GM19239 (cell line): ENCODE measurements at places on chromosomes 7 and 10.

DNA sequence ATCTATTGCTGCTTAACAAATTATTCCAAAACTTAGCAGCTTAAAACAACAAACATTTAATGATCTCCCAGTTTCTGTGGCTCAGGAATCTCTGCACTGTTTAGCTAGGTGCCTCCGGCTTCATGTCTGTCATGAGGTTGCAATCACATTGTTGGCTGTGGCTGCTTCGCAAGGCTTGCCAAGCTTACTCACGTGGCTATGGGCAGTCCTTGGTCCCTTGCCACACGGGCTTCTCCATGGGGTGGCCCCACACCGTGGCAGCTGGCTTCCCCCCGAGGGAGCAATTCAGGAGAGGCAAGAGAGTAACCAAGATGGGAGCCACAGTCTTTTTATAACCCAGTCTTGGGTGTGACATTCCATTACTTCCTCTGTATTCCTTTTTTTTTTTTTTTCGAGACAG lies 67.4 kb downstream of the NEURL1 start:
- no peak for DNase-seq

DNA sequence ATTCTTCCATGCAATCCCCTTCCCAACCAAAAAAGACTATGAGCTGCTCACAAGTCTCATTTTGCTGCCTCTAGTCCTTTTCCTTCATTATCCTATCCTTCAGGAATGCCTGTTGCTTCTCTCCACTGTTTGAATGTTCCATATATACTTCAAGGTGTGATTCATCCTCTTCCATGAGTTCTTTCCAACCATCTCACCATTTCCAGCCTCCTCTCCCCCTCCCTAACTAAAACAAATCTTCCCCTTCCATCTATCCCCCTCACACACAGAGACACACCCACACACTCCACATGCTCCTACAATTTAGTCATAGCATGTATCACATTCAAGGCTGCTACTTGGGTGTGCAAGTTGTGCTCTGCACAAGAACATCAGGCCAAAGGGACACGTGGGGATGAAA lies 254.3 kb downstream of the DYNC1I1 start:
- DNase-seq, result no peak

- no peak for DNase-seq
Observed at GRCh38 chr7:92602352-92603088, 12.3 kb upstream of the FAM133B start.

DNA sequence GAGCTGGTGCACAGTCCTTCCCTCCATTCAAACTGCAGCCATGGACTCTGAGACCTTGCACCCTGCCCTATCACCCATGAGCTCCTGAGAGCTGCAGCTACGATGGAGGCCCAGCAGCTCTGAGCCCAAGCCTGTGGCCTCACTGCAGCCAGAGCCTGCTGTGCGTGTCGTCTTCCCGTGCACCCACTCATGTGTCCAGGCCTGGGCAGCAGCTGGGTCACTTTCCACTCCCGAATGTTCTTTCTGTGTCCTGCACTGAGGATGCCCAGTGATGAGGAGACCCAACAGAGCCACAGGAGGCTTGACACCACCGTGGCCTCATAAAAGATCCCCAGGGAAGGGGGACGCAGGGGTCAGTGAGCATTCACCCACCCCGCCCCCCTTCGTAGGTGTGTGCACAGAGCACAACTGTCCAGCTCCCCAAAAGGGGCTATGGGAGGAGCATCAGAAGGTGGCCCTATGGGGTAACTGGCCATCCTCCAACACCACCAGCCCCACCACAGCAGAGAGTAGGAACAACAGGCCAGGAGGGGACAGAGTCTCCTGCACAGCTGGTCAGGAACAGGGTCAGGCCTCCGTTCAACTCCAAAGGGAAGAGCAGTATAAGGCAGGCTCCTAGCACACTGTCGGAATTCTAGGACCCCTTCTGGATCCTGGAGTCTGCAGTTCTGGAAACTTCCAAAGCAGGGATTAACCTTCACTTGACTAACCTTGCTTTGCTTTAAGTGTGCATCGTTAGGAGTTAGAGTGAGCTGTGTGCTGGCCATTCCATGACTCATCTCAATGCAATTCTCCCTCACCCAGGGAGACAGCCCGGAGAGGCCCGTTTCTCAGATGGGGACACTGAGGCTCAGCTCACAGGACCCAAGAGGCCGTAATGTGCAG lies 52.6 kb downstream of the RASGEF1A start:
- DNase-seq, result no peak

- no peak for DNase-seq
Observed at GRCh38 chr7:154202002-154202401, 149.8 kb downstream of the DPP6 start.

DNA sequence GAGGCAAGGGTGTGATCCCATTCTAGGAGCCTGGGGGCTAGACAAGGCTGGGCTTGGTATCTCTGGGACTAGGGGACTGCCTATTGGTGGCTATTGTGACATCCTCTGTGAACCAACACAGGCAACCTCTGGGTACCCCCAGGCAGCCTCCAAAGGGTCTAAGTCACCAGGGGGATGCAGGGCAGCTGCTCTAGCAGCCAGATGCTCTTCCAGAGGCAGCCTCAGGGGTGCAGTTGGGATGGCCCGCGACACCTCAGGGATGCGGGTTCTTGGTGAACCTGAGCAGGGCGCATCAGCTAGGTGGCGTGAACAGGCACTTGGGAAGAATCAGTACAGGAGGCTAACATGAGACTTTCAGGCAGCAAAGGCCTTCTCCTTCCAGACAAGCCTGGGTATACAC lies 1.6 kb upstream of the TMEM120A start:
- no peak for DNase-seq

GRCh38 chr10:97144297-97144696 lies 41.5 kb downstream of the SLIT1 start:
- no peak for DNase-seq

DNA sequence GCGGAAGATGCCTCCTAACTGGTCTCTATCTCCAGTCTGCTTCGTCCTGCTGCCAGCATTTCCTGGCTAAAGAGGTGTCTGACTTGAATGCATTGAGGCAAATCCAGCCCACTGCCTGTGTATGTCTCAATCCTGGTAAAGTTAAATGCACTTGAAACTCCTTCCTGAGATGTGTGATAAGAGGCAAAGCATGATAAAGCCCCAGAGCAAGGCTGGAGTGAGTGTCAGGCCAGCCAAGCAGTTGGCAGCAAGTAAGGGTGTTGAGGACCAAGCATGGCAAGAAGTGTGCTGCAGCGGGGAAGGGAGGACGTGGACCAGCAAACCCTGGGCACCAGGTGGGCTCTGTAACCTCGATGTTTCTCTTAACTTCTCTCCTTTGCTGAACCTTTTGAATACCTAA lies 29.1 kb downstream of the LRRC18 start:
- DNase-seq, result no peak

GRCh38 chr7:98797150-98797549 lies 72.7 kb downstream of the TMEM130 start:
- no peak for DNase-seq

- DNase-seq, result no peak
Observed at GRCh38 chr7:264541-265191, 25.3 kb upstream of the FOXL3 start.

DNA sequence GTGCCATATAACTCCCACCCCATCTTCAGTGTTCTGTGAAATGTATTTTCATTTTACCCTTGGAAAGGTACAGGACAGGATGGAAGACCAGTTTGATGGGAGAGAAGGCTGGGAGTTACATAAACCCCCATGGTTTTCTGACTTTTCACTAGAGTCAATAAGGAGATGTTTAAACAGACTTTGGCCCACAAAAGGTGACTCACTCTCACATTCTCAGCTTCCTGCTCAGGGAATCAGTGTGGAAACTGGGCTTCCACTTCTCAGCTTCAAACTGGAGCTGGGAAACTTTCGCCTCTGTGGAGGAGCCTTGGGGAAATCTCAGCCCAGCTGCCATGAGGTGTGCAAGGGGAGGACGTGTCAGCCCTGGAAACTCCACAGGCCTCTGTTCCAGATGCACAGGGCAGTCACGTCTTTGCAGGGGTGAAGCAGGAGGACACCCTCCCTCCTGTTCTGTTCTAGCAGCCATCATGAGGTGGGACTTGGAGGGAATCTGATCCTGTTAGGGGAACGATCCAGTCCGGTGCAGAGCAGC lies 560.5 kb upstream of the GALNT17 start:
- no peak for DNase-seq

DNA sequence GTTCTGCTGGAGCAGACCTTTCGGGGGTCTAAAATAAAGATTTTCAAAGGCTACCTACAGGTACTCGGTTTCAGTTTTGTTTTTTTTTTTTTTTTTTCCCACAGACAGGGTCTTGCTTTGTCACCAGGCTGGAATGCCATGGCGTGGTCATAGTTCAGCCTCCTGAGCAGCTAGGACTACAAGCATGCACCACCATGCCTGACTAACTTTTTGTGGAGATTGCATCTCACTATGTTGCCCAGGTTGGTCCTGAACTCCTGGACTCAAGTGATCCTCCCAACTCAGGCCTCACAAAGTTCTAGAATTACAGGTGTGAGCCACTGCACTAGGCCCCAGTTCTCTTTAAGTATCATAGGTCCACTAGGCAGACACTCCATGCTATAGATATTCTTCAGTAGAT lies 34.5 kb downstream of the BAMBI start:
- DNase-seq, result no peak

DNA sequence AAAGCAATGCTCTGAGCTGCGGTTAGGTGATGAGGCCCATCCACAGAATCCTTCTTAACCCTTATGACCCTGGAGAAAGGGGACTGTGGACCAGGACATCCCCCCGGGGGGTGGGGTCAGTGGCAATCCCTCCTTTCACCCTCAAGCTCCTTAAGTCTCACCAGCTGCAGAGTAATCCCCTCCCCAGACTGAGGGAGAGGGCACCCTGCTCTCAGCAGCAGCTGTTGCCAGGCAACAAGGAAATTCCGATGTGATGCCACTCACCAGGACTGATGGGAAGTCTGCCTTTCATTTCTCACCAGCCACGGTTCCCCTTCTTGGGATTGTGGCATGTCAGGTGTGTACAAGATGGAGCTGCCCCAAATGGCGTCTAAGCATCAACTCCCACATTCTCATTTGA lies 129.6 kb downstream of the DOCK1 start:
- DNase-seq, result no peak

DNA sequence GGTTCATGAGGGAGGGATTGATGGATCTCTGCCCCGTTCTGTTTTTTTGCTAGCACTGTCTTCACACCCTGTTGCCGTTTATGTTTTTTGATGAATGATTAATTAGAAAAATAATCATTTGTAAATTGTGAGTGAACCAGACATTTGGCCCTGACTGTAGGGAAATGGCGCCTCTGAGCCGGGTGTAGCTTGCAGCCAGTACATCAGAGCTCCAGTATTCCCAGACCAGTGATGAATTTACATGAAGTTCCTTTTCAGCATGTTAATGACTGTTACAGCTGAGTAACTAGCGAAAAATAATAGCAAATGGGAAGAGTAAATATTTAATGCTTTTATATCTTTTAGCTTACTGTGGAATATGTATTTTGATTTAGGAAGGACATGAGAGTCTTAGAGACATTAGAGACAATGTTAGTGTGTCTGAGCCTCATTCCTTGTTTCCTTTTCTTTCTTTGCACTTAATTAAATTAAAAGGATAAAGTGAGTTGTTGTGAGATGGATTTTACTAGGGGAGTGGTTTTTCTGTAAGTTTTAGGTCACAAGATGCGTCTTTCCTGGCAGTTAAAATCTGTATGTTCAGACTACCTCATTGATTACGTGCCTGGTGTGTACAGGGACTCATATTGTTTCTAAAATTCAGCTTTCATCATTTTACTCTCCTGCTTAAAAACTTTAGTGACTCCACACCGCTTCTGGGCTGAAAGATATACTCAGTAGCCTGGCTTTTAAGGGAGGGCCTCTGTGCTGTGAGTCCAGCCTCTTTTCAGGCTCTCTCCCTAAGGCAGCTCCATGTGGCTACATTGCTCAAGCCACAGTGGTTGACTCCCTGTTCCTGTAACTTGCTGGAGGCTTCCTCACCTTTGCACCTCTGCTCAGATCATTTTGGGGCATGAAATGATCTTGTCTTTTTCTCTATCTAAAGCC lies 86.4 kb downstream of the AUTS2 start:
- DNase-seq, result no peak

DNA sequence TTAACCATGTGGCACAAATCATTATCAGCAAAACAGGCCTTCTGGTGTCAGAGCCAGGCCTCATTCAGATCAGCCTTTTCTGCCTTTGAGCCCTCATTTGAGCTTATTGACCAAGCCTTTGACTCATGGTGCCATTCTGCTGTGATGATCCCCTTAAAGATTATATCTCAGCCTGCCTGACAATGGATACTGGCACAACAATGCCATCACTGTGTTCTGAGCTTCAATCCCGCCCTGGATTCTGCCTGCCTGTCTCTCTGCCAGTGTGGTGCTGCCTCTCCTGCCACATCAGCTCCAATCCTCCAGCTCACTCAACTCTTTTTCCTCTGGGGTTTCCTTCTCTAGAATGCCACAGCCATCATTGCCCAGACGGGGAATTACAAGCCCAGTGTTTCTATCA lies 52.6 kb downstream of the SRI start:
- no peak for DNase-seq

DNA sequence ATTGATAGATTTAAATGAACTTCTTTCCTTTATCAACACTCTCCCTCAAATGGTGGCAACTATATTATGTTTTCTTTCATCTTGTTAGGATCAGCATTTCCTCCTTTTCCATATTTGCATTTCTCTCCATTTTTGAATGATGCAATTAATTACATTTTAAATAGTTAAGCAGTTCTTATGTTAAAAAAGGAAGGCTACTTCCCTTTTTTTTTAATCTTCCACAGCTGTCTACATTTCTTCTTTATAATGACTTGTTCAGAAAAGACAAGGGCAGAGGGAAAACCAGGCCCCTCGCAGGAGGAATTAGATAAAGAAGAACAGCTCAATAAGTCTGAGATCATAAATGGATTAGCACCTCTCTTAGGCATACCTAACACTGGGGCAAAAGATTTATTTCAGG lies 208.9 kb downstream of the ARL4A start:
- DNase-seq, result no peak
